Esophagus mucosa (tissue), 1 donor: ENCODE measurements at places on chromosomes 2 and 18. TPM values are rescaled to one million over a fixed set of nuclear protein-coding genes. Genes with fewer than 3 reads are reported as not detected.

GRCh38 chr2:235746257-235746934 lies 252.6 kb downstream of the AGAP1 start:
- ATAC-seq = peak; percentile 88

- ATAC-seq = no peak
Measured at GRCh38 chr2:68885074-68885810, 14.0 kb upstream of the BMP10 start.

GRCh38 chr2:200359552-200359951 lies 53.1 kb downstream of the SPATS2L start:
- no peak for ATAC-seq

DNA sequence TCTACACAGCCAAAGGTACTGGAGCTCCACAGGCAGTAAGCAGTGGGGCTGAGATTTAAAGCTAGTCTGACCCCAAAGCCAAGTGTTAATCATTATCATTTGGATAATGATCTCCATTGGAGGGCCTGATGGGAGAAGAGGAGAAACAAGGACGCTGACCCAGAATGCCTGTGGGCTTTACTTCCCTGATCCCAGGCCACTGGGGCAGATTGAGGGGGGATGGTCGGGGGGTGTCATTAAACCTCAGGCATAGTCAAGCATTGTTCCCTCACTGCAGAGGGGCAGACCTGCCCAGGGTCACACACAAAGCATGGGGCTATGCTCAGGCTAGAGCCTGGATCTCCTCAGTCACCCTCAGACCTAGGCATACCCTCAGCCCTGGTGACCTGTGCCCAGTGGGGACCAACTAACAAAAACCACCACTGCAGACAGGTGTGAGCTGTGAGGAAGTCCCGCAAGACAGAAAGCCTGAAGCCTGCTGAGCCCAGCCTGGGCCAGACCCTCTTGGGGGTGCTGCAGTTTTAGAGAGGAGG lies 53.4 kb downstream of the SDC1 start:
- ATAC-seq = no peak

DCDC2C gene
- not detected for total RNA-seq

GNAL gene
- 8.8 TPM for total RNA-seq

UPP2 gene
- total RNA-seq = not detected

DNA sequence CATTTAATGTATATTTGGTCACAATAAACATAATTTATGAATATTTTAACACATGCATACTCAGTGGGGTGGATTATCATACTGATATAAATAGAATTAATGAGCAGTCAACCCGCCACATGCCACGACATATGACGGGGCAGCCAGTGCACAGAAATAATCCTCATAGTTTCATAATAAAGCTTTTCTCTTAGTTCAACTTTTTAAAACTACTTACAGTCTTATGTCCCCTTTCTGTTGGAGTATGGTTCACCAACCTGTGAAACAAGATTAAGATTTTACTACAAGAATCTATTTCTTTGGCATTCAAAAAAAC lies 75.6 kb upstream of the ETAA1 start:
- no peak for ATAC-seq

- peak; percentile 45 for ATAC-seq
Measured at GRCh38 chr2:233165895-233166661, 85.4 kb upstream of the ATG16L1 start.

DNA sequence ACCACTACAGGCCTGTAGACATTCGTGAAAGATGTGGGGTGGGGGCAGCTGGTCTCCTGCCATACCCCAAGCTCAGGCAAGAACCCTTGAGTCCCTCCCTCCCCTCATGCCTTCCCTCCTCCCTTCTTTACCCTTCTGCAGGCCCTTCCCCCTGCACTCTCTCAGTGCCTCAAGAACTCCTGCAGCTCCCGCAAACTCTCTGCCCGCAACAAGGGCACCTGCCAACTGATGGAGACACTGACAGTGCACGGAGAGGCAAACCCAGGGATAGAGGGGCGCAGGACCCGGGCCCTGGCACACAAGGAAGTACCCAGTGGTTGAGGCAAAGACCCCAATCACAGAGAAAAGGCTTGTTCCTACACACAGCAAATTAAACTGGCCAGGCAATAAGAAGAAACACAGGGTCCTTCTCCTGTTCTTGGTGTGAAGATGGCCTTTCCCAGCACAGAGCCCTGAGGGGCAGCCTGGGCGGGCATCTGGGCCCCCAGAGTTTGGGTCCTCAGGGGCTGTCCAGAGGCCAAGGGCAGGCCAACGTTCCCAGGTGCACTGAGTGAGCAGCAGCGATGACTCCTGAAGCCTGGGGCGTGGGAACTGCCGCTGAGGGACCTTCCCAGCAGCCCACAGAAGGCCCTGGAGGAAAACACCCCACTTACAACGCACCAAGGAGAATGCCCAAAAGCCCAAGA lies 1.6 kb downstream of the TEKT4 start:
- ATAC-seq = no peak

DNA sequence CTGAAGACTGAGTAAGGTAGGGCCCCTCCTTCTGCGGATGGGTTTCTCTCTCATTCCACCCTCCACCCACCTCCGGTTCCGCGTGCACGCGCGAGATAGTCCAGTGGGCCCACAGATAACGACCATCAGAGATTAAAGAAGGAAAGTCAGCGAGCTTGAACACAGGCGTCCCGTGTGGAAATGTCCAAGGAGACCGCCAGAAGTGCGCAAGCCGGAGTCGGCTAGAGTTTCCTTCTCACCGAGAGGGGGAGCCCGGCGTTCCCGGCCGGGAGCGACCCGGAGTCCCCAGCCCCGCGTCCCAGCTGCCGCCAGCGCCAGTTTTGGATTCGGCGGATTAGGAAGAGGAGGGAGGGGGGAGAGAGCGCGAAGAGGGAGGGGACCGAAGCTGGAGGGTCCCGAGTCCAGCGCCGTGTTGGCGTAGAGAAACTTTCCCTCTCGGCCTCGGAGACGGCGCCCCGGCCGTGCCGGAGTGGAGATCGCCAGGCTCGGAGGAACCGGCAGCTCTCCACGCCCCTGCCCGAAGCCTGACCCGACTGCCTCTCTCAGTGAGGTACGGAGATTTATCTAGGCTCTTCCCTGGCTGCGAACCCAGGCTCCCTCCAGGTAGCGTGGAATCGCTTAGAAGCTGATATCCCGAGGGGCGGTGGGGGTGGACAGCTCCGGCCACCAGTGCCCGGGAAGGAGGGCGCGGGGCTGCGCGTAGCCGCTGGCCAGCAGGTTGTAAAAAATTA lies at the start of gene GULP1:
Gene GULP1, plus strand, starts transcription at position 258 of the 731 bp plus-strand sequence. CDS start 185,829 bp downstream, outside the sequence.
- ATAC-seq = peak; percentile 75

DNA sequence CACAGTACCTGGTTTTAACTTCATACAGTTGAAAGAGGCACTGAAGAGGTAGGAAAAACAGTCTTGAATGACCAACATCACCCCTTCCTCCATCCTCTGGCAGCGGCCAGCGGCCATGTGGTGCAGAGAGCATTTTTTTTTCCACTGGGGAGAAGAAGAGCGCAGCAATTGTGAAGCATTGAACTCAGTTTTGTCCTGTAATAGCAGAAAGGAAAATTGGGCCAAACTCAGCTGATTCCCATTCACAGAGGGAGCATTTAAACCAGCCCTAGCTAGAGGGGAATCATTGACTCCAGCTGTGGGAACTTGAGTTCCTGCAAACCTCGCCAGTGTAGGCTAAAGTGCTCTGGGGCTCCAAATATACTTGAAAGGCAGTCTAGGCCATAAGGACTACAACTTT lies 316.6 kb upstream of the CHST9 start:
- no peak for ATAC-seq

- ATAC-seq = no peak
Measured at GRCh38 chr2:86078774-86079545, 26.7 kb downstream of the POLR1A start.

DNA sequence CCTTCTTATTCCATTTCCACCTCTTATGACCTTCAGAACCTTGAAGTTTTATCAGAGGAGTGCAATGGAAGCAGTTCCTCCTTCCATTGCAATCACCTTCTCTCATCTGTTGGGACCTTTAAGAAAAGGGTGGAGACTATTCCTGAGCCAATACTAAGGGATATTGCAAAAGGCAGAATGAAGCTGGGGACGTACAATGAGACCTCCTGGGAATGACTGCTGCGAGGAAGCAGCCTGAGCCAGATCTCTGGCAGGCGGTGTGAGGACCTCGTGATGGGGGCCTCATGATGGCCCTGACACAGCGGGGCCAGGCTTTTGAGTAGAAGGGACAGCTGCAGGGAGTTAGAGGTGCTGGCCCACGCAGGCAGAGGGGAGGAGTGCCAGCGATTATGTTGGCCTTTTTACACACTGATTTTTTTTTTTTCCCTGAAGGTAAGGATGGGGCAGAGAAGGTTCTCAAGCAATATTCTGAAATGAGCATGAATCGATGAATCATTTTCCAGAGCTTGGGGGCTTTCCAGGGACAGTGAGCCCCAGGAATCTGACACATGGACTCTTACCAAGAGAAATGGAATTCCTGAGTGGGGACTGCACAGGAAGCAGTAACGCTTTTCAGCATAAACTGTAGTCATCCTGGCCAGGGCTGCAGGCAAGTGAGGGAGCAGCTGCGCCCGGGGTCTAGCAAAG lies 40.0 kb upstream of the LAPTM4A start:
- no peak for ATAC-seq

CFAP53 gene
- 0.36 TPM for total RNA-seq

DNA sequence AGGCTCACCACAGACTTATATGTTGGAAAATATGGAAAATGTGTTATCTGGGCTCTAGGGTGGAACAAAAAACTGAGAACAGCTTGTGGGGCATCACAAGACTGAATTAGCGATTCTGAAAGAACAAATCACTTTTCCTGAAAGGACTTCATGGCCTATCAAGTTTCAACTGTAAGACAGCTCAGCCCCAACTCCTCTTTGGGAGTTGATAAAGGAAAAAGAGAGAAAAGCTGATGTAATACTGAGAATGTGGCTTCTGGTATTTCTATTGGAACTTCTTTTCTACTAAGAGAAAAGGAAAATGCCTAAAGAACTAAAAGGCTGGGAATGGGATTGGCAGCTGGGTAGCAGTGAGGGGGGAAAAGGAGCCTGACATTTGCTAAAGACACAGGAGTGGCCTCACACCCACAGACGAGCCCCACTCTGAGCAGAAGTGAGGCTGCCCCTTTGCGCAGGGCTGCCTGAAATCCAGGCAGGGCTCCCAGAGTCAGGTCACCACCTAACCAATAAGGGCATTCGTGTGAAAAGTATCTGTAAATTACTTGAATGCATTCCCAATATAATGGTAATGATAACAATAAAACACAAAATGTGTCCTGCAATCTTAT lies 75.6 kb downstream of the LRP2 start:
- ATAC-seq = no peak

IL36A gene
- total RNA-seq = 167 TPM

GRHL1 gene
- 123 TPM for total RNA-seq

GRCh38 chr2:42624047-42624446 lies 55.6 kb downstream of the MTA3 start:
- no peak for ATAC-seq

GRCh38 chr18:45560870-45561269 lies 54.4 kb upstream of the SLC14A2 start:
- ATAC-seq = no peak

GRCh38 chr2:25582077-25582830 lies 91.1 kb downstream of the DTNB start:
- no peak for ATAC-seq

DNA sequence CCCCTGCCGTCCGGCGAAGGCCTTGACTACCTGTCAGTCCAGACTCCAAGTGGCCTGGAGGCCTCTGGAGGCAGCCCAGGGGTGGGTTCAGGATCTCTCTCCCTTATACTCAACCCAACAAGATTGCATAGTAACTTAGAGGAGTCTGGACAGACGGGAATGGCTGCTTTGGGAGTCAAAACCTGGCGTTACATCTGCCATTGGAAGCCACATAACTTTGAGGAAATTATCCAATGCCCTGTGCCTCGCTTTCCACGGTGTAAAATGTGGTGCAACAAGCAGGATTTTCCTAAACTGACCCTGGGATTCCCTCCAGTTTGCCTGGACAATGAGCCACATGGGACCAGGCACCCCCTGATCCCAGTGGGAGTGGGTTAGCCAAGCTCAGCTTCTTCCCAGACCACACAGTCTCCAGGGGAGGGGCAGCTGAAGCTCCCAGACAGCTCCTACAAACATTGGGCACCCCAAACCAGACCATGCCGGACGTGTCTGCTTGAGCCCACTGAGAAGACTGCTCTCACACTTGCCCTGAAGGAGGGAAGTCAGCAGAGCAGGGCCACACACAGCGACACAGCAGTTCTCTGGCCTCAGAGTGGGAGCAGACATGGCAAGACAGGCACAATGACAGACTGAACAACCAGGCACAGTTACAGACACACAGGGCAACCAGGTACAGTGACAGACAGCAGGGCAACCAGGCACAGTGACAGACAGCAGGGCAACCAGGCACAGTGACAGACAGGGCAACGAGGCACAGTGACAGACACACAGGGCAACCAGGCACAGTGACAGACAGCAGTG lies 65.6 kb upstream of the RAB6C start:
- no peak for ATAC-seq

GALNT5 gene
- 3.8 TPM for total RNA-seq

DNA sequence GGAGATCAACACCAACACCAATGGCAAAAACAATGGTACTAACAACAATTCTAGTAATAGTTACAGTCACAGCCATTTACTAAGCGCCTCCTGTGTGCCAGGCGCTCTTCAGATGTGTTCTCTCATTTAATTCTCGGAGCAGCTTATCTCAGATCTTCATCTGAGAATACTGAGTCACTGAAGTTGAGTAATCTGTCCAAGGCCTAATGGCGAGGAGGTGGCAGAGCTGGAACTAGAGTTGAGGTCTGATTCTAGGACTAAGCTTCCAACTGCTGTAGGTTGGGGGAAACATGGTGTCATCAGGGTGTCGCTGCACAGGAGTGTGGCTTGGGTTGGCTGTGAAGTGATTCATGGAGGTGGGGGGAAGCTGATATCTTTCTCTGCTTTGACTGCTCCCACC lies 156.1 kb downstream of the DYSF start:
- ATAC-seq = no peak

DNA sequence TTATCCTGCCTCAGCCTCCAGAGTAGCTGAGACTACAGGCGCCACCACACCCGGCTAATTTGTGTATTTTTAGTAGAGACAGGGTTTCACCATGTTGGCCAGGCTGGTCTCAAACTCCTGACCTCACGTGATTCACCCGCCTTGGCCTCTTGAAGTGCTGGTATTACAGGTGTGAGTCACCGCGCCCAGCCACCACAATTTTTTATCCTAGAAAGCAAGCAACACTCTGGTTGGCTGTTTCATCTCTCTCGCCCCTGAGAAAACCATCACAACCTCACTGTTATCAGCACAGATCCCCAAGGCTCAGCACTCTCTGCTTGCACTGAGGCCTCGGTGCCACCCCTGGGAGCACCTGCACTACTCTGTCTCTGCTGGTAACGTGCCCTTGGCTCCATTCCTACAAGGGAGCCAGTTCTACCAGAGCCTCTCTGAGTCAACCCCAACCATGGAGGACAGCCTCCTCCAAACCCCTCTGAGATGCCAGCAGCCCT lies 134.8 kb upstream of the AGAP1 start:
- peak; percentile 49 for ATAC-seq

PSMA8 gene
- total RNA-seq = not detected

CXCR4 gene
- total RNA-seq = 3.6 TPM

CNDP1 gene
- not detected for total RNA-seq

GRCh38 chr2:72124376-72124775 lies 23.3 kb downstream of the CYP26B1 start:
- no peak for ATAC-seq

DNA sequence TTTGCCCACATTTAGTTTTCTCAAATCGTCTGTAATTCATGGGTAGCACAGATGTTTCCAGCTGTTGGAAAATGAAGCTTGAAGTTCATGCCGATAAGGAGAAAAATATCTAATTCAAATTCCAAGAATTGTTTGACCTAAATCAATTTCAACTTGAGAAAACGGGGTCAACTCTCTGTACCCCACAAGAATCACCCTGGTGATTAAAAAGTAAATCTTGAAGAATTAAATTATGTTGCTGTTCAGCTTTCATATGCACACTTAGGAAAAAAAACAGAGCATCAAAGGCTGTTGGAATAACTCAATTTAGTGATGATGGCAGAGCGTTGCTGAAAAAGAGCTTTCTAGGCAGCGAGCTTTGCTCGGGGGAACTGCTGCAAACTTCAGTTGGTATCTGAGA lies 43.0 kb downstream of the SLC4A3 start:
- no peak for ATAC-seq
